ENCODE measurements at places on chromosomes 12 and 14.

GRCh38 chr14:90627478-90627877 lies 188.8 kb downstream of the TTC7B start:
- DNase-seq = no peak

GRCh38 chr12:124036657-124037109 lies 63.7 kb downstream of the ZNF664 start:
- DNase-seq = peak; percentile 45

DNA sequence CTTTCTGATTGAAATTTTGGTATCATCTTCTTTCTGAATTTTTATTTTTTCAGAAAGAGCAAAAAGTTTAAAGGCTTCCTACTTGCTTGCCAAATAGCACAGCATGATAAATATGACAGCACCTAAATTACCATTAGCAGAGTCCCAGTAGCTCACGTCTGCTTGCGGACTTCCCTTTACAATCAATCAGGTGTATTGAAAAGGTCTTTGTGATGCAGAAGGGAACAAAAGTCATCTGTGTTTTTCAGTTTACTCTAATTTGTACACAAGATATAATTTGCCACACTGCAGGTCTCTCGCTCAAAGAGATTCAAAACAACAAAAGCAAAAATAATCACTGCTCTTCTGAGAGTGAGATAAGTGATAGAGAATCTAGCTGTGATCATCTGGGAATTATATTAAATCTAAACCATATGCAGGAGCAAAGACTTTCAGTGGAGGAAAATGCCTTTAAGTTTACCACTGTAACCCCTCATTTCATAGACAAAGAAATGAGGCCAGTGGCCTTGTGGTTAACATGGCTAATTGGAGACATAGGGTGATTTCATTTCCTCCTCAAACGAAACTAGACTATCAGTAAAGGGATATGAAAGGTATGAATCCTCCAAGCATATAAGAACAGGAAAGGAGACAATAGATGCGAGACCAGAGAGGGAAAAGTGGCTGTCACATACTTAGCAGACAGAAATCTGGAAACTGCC lies 240.8 kb upstream of the TMPO start:
- no peak for DNase-seq

DNA sequence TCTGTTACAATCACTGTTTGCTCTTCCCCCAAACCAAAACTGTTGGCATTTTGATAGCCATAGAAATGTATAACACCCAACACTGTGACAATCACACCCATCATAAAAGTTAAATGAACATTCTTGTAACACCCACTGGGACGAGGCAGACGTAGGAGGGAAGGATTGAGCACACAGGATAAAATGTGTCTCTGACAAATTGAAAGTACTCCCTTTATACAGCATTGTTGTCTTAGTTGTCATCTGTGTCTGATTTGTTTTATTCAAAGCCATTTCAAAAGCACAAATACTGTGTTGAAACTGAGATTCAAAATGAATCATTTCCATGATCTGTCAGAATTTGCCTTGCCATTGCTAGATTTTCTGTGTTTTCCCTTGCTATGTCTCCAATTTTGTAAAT lies 436.3 kb downstream of the TMTC2 start:
- DNase-seq = no peak

GRCh38 chr12:89350260-89350629 lies 2.1 kb downstream of the DUSP6 start:
- no peak for DNase-seq

DNA sequence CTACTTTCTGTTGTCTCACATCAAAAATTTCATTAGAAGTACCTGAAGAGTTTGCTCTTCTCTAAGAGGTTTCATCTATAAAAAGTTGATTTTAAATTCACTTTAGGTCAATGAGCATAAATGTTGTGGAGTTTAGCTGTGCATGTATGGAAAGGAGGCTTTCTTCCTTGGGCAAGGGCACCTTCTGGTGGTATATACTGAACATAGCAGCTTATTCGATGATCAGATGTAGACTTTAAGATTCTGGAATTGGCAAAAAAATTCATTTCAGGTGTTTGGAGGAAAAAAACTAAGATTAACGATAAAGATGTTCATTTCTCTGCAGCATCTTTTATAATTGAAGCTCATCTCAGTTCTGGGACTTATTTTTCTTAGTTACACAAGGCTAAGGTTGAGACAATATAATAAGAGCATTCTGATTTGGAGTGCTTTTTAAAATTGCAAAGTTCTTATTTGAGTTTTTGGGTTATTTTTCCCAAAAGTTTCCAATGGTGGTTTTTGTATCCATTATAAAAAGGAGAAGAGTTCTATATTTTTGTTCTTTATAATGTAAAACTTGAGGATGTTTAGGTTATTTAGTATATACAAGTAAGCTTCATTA lies 46.8 kb downstream of the TMEM117 start:
- no peak for DNase-seq

DNA sequence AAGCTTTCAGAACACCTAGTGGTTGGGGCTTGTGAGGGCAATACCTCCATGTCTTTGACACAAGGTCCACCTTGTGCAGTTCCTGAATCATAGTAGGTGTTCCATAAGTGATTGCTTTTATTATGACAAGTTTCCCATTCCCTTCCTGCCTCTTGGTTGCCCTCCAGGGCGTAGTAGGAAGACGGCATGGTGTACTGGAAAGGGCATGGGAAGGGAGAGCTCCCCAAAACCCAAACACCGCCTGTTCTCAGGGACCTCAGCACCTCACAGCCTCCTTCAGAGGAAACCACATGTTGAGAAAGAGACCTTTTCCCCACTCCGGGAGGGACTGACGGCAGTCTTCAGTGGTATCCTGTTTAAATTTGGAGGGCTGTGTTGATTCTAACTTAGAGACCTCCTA lies 21.1 kb downstream of the EVL start:
- peak; percentile 24 for DNase-seq

GRCh38 chr12:116969615-116970585 lies 59.1 kb downstream of the FBXW8 start:
- no peak for DNase-seq

GRCh38 chr12:131897875-131898274 lies 3.5 kb downstream of the ULK1 start:
- no peak for DNase-seq

DNA sequence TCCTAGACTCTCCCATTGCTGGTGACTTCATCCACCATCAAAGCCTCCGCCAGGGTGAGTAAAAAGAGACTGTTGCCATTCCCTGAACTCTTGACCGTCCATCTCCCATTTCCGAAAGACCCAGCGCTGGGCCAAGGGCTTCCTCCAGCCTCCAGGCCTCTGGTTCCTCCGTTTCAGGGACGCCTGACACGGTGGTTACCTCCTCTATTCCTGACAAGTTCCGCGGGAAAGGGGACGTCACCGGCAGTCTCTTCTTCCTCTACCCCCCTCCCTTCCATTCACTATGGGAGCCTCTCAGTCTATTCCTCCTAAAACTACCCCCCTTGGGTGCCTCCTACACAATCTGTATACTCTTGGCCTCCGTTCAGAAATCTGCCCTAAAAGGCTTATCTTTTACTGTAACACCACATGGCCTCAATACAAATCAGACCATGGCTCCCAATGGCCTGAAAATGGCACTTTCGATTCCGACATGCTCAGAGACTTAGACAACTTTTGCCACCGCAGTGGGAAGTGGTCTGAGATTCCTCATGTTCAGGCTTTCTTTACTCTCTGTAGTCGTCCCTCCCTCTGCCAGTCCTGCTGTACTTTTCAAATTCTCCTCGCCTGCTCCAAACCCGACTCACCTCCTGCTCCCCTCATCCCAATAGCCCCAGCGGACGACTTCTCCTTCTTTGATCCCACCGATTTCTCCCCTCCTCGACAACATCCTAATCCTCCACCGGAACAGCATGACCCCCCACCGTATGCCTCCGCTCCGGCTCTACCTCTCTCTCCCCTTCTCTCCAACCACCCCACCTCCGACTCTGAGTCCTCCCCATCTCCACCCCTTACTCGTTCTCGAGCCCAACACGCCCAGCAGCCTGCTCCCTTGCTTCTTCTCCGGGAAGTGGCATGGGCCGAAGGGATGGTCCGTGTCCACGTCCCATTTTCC lies 70.4 kb downstream of the MOK start:
- no peak for DNase-seq

DNA sequence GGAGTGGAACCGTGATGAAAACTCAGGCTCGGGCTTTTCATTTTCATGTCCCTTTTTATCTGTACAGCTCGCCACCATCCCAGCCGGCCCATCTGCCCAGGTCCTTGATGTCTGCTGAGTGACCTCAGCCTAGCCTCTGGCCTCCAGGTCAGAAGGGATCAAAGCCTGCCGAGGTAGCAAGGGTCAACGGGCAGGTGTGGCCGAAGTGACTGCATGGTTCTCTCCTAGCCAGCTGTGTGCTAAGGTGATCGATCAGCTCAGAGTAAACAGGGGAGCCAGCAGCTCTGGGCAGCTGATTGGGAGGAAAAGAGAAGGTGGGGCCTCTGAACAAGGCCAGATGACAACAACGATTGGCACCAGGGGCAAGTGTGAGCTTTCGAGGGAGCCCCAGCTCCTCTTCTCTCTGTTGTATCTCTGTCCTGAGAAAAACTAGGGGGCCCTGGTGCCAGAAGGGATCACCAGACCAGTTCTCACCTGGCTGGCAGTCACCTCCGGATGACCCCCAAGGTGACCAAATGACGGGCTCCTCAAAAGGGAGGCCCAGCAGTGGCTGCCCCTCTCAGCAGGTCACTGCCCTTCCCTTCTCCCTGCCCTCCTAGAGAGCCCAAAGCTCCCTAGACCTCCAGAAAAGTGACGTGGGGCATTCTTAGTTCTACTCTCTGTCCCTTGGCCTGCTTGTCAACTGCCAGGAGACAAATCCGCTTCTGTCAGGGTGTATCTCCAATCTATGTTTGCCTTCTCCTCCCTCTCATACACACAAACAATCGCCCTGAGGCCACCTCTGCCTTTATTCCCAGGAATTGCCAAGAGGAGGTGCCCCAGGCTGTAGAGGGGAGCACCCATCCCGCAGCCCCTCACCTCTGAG lies 3.4 kb downstream of the SLC6A12 start:
- DNase-seq = no peak

GRCh38 chr12:60926256-60926655 lies 1330.4 kb downstream of the SLC16A7 start:
- DNase-seq = no peak

- DNase-seq = no peak
These were observed 458.7 kb downstream of the TMTC2 start for GRCh38 chr12:83145325-83145840.

- DNase-seq = no peak
These were observed 574 bp downstream of the WNK1 start for GRCh38 chr12:752695-753610.

DNA sequence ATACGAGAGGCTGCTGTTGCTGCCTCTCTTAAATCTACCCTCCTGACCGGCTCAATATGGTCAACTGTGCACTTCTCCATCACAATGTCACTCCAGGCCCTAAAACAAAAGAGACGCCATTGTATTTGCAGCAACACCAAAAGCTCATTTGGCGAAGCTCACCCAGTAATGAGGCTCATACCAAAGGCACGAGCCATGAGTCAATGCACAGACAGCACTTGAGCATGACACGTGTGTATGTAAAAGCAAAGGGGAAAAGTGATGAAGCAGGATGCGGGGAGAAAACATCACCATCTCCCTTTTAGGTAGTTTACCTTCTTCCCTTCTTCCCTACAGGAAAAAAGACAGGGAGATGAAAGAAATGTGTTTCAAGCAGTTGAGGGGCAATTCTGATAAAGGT lies 150.3 kb downstream of the FOXN3 start:
- no peak for DNase-seq

DNA sequence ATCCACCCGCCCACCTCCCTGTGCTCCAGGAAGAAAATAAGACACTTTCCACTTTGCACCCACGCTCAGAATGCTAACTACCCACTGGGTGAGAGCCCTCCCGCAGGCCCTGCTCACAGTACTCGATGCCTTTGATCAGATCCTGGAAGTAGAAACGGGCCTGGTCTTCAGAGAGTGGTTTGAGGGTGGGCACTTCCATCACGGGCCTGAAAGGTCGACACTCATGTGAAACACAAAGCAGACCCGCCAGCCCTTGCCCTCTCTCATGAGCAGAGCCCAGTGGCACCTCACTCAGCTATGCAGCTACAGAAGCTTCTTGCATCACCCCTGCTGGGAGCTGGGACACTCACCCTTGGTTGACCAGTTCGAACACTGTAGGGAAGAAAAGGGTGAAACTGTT lies 41.1 kb downstream of the CAMKK2 start:
- no peak for DNase-seq

GRCh38 chr12:2536724-2537123 lies 258.0 kb upstream of the FKBP4 start:
- DNase-seq = no peak

- DNase-seq = no peak
These were observed 42.1 kb downstream of the DRAM1 start for GRCh38 chr12:101919447-101919846.

GRCh38 chr14:59190372-59190771 lies 1.9 kb downstream of the DAAM1 start:
- DNase-seq = no peak

DNA sequence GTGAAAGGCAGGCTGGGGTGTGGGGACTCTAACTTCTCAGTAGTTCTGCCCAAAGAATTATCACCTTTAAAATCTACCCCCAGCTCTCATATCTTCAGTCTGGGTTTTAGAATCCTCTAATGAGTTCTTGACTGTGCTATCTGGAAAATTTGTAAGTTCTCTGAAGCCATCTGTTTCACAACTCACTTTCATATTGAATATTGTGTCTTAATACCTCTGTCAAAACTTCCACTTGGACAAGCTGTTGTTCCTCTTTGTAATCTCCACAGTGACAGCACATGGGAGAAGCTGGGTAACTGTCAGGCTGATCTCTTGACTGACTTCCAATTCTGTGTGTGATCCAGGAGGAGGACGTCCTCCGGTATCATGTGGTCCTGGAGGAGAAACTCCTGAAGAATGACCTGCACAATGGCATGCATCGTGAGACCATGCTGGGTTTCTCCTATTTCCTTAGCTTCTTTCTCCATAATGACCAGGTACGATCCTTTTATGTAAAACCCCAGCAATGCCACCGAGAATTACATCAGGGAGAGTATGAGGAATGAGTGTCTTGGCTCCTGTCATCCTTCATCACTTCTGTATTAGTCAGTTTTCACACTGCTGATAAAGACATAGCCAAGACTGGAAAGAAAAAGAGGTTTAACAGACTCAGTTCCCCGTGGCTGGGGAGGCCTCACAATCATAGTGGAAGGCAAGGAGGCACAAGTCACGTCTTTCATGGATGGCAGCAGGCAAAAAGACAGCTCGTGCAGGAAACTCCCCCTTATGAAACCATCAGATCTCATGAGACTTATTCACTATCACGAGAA lies 111.9 kb downstream of the STAB2 start:
- DNase-seq = peak; percentile 20

DNA sequence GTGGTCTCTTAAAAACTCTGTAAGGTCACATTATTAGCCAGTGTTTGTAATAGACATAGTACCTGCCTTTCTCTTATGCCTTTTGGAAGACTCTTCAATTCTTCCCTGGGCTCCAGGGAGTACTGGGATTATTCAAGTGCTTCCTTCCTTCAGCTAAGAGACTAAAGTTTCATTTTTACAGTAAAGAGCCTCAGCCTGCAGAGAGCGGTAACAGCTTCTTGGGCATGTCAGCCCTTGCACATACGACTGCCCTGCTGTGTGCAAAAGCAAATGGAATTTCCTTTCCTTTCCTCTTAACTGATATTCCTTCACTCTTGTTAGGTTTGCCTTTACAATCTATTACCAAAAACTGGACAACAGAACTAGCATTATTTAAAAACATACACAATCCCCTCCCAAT lies 32.9 kb upstream of the AMIGO2 start:
- DNase-seq = no peak

Measured in activated T-cell treated with anti-CD3 and anti-CD28 coated beads, Interleukin-2, amount 50 U/mL, for 48 hours (primary cell).